Endothelial cell of umbilical vein (primary cell): ENCODE measurements at places on chromosomes 3 and 15. TPM values are rescaled to one million over a fixed set of nuclear protein-coding genes. Genes with fewer than 3 reads are reported as not detected.

GRCh38 chr3:129445471-129445870 is 5.4 kb downstream of the IFT122 start:
- H3K36me3 ChIP-seq: no peaks in the 10 kb centered on the region
- H3K4me1 ChIP-seq: peaks cover 53% of the 10 kb centered on the region
- H3K27me3 ChIP-seq: no peaks in the 10 kb centered on the region
- no peak overlapping the region for H3K4me3 ChIP-seq

The TMEM44 gene
- total RNA-seq: 115 and 125 TPM in 2 replicates

DNA sequence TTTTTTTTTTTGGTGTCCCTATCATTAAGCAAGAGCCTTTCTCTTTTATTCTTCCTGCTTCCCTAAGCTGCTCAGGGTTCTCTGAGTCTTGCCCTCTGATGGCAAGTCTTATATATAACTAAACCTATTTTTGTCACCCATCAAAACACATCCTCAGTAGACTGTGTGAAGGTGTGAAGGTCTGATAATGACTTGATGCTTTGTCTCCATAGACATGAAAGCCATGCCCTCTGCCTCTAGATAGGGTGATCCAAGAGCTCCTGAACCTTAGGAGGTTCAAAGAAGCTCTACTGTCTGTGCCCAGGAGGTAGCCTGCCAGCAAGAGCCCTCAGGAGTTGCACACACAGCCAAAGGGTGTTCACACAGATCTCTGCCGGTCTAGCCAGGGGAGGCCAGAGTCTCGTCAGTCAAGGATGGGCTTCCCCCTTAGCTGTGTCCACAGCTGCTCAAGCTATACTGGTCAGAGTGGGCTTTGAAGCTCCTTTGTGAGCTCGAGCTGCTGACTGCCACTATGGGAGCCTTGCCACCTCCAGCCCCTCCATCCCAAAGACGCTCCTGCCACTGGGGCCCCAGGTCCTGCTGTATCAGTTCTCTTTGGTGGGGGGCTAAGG is 13.1 kb upstream of the SNX22 start:
- H3K4me1 ChIP-seq: peaks cover 12% of the 10 kb centered on the region
- peaks cover 40% of the 10 kb centered on the region for H3K36me3 ChIP-seq

The GMPPB gene
- 52.5 and 54.5 TPM in 2 replicates for total RNA-seq

The LRRK1 gene
- total RNA-seq: 18.4 and 22.1 TPM in 2 replicates

GRCh38 chr3:55546866-55547669 is 60.0 kb upstream of the WNT5A start:
- no peaks in the 10 kb centered on the region for H3K27me3 ChIP-seq
- H3K36me3 ChIP-seq: no peaks in the 10 kb centered on the region
- no peak overlapping the region for H3K27ac ChIP-seq
- no peak overlapping the region for H3K4me3 ChIP-seq
- H3K4me1 ChIP-seq: no peaks in the 10 kb centered on the region

The FES gene
- 51.0 and 58.1 TPM in 2 replicates for total RNA-seq

DNA sequence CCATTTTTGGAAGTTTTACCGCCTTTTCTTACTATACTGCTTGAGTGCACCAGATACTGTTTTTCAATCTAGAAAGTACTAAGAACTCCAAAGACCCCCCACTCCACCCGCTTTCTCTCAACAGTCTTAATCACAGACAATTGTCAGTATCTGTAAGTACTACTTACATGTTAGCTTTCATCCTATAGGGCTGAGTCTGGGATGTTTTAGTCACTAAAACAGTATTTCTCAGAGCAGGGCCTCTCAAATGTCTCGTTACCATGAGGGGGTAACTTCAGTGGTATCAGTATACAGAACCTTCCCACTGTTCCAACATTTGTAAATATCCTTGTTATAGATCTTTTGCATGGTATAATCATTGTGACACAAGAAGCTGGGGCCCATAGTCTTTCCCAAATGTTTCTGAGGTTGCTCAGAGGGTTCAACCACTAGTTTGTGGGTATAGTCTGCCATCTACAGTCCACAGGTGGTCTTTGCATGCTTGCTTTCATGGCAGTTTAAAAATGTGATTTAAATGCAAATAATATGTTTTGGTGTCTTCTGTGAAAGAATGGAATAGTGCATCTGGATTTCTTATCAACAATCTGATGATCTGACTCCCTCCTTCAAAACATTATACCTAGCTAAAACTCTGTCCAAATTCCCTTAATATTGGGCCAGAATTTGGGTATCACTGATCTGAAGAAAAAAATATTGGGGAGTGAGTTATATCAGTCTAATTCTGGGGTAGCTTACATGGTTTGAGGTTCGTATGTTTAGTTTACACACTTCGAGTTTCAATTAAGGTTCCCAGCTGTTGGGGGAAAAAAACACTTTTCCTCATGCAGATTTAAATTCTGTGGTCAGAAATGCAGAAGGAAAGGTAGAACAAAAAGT is 18.0 kb upstream of the DNAJC13 start:
- H3K27ac ChIP-seq: no peak overlapping the region
- no peaks in the 10 kb centered on the region for H3K36me3 ChIP-seq
- no peak overlapping the region for H3K4me3 ChIP-seq
- DNase-seq: peak; percentile 58
- H3K4me1 ChIP-seq: peaks cover 3% of the 10 kb centered on the region

GRCh38 chr15:101193120-101193644 is 58.7 kb downstream of the CHSY1 start:
- no peaks in the 10 kb centered on the region for H3K27me3 ChIP-seq
- H3K36me3 ChIP-seq: no peaks in the 10 kb centered on the region
- no peak for DNase-seq
- peaks cover 14% of the 10 kb centered on the region for H3K4me1 ChIP-seq

DNA sequence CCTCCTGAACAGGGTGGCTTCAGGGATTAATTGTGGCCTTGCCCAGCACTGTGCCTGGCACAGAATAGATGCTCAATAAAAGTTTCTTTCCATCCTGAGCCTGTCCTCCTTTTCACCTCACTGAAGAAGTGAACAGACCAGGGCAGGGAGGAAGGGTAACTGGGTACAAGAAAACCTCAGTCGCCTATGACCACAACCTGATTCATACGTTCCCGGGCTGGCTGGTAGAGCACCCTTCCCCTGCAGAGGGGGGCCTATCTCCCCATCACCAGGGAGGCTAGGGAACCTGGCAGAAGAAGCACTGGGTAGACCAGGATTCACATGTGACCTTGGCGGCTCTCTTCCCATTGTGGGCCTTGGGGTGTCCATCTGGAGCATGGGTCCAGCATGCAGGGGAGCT is 27.8 kb upstream of the CACNA2D2 start:
- no peak overlapping the region for H3K4me3 ChIP-seq
- no peaks in the 10 kb centered on the region for H3K4me1 ChIP-seq
- peaks cover 25% of the 10 kb centered on the region for H3K27me3 ChIP-seq
- H3K36me3 ChIP-seq: no peaks in the 10 kb centered on the region

DNA sequence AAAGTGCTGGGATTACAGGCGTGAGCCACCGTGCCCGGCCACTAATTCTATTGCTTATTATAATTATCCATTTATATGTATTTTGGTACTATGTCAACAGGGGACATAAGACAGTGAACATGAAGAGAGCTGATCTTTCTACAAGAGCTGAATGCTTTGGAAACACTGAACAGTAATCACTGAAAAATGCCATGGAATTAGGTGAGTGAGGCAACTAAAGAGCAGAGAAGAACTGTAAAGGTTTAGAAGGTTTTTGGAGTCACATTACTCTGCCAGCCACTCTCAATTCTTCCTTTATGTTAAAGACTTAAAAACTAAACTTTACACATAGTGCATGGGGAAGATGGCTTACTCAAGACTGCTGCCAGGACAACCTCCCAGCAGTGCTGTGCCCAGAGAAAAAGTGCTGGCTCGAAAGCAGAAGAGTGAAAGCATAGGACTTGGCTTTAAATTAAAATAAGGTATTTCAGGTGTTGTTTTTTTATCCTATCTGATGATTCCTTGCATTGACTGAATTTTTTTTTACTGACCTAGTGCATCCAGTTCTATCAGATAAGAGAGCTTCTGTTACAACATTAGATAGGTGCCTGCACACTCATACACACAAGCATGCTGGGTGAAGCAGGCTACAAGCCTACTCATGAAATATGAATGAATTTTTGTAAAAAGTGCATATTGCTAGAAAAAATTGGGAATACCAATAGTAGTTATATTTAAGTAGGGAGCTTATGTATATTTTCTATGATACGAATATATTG is 28.7 kb upstream of the CACNA2D3 start:
- no peaks in the 10 kb centered on the region for H3K36me3 ChIP-seq
- H3K4me3 ChIP-seq: no peak overlapping the region
- no peaks in the 10 kb centered on the region for H3K4me1 ChIP-seq
- H3K27ac ChIP-seq: no peak overlapping the region
- no peak for DNase-seq

DNA sequence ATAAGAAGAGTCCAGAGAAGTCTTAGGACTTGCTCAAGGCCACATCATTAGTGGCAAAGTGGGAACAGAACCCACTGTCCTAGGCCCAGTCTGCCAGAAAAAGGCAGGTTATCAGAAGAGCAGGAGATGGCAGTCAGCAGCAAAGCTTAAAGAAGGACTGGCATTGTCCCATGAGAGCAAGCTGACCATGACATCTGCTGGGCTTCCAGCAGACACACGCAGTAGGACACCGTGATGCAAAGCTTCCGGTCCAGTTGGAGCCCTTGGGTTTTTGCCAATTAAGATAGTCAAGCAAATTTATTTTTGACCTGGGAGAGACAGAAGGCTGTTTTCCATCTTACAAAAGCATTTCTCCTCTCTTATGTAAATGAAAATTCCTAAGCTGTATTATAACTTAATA is 42.1 kb downstream of the ZBTB38 start:
- no peaks in the 10 kb centered on the region for H3K27me3 ChIP-seq
- H3K36me3 ChIP-seq: peaks cover 27% of the 10 kb centered on the region
- no peak overlapping the region for H3K4me3 ChIP-seq
- peaks cover 74% of the 10 kb centered on the region for H3K4me1 ChIP-seq
- no peak for DNase-seq
- H3K27ac ChIP-seq: peak overlapping the region; percentile 90

The MNS1 gene
- 2.3 and 2.6 TPM in 2 replicates for total RNA-seq

The CCR8 gene
- total RNA-seq: not detected in 2 replicates

GRCh38 chr3:30539772-30540171 is 66.6 kb upstream of the TGFBR2 start:
- H3K27ac ChIP-seq: peak overlapping the region; percentile 97
- no peak overlapping the region for H3K4me3 ChIP-seq
- peak; percentile 91 for DNase-seq
- H3K4me1 ChIP-seq: peaks cover 35% of the 10 kb centered on the region
- H3K36me3 ChIP-seq: no peaks in the 10 kb centered on the region

DNA sequence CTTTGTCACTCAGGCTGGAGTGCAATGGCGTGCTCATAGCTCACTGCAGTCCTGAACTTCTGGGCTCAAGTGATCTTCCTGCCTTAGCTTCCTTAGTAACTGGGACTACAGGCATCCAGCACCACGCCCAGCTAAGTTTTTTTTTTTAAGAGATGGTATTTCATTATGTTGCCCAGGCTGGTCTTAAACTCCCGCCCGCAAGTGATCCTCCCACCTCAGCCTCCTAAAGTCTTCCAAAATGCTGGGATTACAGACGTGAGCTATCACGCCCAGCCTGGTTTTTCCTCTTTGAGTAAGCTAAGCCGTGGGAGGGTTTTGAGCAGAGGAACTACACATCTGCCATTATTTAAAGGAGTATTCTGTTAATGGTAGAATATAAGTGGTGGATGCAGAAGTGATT is 7.4 kb upstream of the LRRFIP2 start:
- no peaks in the 10 kb centered on the region for H3K27me3 ChIP-seq
- no peak for DNase-seq
- no peak overlapping the region for H3K4me3 ChIP-seq
- H3K36me3 ChIP-seq: no peaks in the 10 kb centered on the region
